Cortex of kidney (tissue), 1 donor: ENCODE measurements at places on chromosomes 11 and 22.

DNA sequence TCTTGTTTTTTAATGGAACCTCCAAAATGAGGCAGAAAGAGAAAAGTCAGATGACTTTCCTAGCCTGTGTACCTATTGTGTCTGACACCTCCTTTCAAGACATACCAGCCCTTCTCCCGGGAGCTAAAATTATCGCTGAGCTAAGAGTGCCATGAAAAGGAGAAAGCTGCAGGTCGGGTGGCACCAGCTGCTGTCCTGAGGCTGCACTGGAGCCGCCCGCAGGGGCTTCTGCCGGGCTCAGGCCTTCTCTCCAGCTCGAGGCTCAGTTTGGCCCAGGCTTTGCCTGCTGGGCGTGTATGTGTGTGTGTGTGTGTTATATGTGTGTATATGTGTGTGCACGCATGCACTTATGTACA is 27.7 kb upstream of the RAB1B start:
- no peak for DNase-seq

- DNase-seq: no peak
Measured at GRCh38 chr11:16772141-16772512, 33.7 kb downstream of the C11orf58 start.

- no peak for DNase-seq
Measured at GRCh38 chr22:50339945-50340879, 2.9 kb upstream of the PPP6R2 start.

GRCh38 chr11:2098691-2099515 is 40.3 kb downstream of the IGF2 start:
- no peak for DNase-seq

DNA sequence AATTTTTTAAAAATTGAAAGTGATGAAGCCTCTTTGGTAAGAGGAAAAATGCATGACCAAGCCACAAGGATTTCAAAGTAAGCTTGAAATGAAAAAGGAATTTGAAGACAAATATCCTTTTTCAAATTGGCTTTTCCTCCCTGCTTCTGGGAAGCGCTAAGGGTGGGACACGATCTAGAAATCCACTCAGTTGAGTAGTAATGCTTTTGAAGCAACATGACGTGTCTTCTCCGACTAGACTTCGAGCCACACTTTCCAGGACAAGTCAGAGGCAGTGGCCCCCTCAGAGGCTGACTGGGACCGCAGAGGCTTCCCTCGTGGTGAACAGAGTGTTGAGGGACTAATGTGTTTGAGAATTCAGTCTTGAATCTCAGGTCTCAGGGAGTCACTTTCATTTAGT is 39.8 kb downstream of the KREMEN1 start:
- DNase-seq: no peak

- DNase-seq: no peak
Measured at GRCh38 chr11:75954039-75954438, 139.0 kb downstream of the UVRAG start.

- no peak for DNase-seq
Measured at GRCh38 chr22:22714600-22715335, 70.4 kb downstream of the GGTLC2 start.

- DNase-seq: no peak
Measured at GRCh38 chr11:130308059-130308458, 6.7 kb downstream of the ZBTB44 start.

- no peak for DNase-seq
Measured at GRCh38 chr11:64327993-64328392, 10.1 kb downstream of the PRDX5 start.

- no peak for DNase-seq
Measured at GRCh38 chr11:92251980-92252379, 27.4 kb downstream of the FAT3 start.

GRCh38 chr11:90803366-90803765 is 580.5 kb upstream of the CHORDC1 start:
- no peak for DNase-seq

DNA sequence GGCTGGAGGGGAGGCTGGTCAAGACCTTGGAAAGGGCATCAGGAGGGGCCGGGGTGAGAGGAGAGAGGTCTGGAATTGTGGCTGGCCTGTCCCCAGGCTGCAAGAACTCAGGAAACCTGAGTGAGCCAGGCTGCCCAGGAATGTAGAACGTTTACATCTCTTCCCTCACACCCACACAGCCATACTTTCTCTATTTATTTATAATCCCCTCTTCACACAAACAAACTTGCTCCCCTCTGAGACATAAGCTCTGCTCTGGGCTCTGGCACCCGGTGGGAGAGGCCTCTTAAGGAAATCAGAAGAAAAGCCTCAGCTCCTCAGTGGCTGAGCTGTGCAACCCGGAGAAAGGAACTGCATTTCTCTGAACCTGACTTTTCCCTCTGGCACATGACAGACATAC is 5.5 kb downstream of the CHRDL2 start:
- no peak for DNase-seq

DNA sequence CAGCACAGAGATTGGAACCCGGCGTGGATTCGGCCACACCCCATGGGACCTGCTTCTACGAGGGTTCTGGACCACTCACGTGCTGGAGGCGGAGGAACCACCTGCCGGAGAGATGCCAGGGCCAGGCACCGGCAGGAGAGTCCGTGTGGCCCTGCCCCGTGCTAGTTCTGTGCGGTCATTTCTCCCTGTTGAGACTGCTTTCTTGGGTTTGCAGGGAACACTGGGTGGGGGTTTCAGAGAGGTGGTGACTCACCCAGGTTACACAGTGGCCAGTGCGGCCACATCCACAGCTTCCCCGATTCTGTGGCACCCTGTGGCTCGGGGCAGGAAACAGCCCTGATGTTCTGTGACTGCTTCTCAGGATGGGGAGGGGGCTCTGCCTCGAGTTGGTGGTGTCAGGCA is 3.6 kb upstream of the PHLDA2 start:
- no peak for DNase-seq

GRCh38 chr11:17766073-17766359 is 31.4 kb downstream of the KCNC1 start:
- DNase-seq: no peak

DNA sequence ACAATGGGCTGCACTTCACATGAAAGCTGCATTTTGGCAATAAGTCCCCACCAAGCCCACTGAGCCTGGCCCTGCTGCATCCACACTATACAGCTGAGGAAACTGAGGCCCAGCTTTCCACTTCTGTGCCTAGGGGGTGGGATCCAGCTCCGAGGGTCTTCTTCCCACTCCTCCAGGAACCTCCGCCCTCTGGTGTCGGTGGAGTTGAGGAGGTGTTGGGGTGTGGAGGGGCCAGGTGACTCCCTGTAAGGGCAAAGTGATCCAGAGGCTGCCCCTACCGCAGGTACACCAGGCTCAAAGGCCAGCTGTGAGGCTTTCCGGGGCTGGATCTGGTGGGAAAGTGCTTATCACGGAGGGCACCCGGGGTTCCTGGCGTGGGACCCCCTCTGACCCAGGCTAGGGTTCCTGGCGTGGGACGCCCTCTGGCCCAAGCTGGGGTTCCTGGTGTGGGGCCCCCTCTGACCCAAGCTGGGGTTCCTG is 125.0 kb downstream of the KCNQ1 start:
- DNase-seq: no peak

- DNase-seq: no peak
Measured at GRCh38 chr22:27583856-27584255, 217.7 kb downstream of the MN1 start.

DNA sequence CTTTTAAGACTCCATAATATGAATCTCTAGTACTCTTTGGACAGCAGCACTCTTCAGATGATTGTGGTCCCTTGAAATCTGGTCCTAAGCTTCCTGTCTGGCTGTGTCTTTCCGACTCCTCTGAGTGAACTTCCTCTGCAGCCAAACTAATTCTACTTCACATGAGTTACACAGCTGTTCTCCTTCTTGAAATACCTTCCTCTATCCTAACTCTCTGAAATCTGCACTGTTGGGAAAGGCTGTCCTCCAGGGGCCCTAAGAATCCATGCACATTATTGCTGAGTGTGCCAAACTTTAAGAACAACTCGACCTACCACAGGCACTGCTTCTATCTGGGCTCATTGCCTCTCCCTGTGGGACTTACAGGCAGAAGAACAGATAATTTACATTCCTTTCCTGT is 217.3 kb upstream of the ARHGAP42 start:
- no peak for DNase-seq

- no peak for DNase-seq
Measured at GRCh38 chr11:6251120-6251733, 8.4 kb upstream of the CCKBR start.

- DNase-seq: no peak
Measured at GRCh38 chr11:19079643-19080440, 19.3 kb upstream of the MRGPRX2 start.

DNA sequence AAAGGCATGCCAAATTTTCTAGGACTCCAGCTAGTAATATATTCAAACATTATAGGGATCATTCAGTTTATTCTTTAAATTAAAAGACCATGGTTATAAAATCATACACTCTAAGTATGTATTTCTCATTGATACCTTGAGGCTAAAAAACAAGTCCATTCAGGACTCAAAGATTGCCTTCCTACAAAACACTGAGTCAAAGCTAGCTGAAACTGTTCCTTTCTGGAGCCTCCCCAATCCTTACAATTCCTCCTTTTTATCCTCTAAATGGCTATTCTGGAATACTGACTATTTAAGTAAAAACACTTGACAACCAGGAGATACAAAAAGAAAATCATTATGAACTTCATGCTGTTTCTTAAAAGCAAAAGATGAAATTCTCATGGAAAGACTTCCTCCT is 4.9 kb upstream of the TTLL12 start:
- DNase-seq: no peak

DNA sequence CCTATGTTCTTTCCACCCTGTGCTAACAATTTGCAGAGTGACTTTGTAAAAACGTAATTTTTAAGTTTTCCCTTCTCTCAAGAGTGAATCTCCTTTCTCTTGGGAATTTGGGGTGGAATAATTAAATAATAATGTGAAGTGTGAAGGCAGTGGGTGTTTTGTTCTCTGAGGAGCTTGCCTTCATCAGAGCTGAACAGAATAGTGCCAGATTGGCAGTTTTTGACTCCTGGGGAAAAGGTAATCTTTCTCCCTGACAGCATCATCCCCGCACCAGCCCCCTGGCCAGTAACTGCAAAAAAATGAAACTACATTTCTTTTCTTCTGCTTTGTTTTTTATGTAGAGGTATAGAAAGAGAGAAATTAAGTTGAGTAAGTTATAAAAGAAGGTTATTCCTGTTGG is 59.9 kb downstream of the MUC15 start:
- no peak for DNase-seq
